ENCODE measurements at places on chromosomes 2 and 18.

GRCh38 chr2:102792568-102793208, 30.9 kb downstream of the TMEM182 start:
- DNase-seq: no peak

GRCh38 chr2:10132043-10132575, 9.6 kb downstream of the RRM2 start:
- DNase-seq: no peak

DNA sequence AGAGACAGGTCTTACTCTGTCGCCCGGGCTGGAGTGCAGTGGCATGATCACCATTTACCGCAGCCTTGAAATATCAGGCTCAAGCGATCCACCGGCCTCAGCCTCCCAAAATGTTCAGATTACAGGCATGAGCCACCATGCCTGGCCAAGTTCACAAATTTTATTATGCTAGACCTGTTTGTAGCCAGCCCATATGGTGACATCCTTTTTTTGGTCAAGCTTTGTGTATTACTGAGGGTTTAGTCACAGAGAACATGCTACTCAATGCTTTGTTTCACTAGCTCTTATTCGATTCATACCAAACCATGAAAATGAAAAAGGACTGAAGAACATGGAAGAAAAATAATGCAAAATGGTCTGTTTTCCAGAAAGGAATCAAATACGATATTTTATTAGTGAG, 41.4 kb downstream of the DGKD start:
- no peak for DNase-seq

- no peak for DNase-seq
Observed at GRCh38 chr2:140491876-140492275, 1638.9 kb downstream of the LRP1B start.

- no peak for DNase-seq
Observed at GRCh38 chr2:28902584-28902983, 8.1 kb downstream of the WDR43 start.

- no peak for DNase-seq
Observed at GRCh38 chr2:143611336-143611735, 482.1 kb downstream of the ARHGAP15 start.

- no peak for DNase-seq
Observed at GRCh38 chr2:145777914-145778313, 1258.0 kb upstream of the ZEB2 start.

- DNase-seq: no peak
Observed at GRCh38 chr2:242060212-242060835, 190.8 kb downstream of the RTP5 start.

GRCh38 chr18:65725251-65726050, 25.4 kb upstream of the CDH7 start:
- DNase-seq: no peak

GRCh38 chr2:24915175-24915574, 4.9 kb downstream of the ADCY3 start:
- DNase-seq: no peak

DNA sequence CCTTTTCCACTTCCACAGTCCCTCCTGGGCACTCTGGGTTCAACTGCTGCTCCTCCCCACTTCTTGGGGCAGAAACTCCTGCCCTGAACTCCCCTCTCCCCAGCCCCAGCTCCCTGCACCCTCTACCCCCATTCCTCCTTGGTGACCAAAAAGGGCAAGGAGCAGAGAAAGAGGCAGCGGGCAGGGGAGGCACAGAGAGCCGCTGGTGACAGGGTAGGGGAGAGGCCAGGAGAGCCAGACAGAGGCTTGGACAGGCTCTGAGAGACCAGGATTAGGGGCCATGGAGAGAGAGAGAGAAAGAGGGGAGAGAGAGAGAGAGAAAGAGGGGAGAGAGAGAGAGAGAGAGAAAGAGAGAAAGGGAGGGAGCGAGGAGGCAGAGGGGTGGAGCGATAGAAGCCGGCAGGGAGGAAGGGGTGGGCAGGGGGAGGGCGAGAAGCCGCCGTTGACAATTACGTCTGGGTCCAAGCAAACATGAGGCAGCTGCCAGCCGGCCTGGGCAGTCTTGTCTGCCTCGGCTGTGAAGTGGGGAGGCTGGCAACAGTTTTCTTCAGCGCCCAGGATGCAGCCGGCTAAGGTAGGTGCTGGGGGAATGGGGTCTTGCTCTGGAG, at the start of gene KCNIP3:
KCNIP3 (plus strand) TSS at position 468 of the 608 bp plus-strand sequence; CDS start at position 560, 92 bp downstream.
- DNase-seq: no peak

- DNase-seq: no peak
Observed at GRCh38 chr18:46418663-46419260, 238.3 kb downstream of the LOXHD1 start.

GRCh38 chr2:227671170-227671905, 4.7 kb downstream of the SCYGR5 start:
- DNase-seq: no peak

DNA sequence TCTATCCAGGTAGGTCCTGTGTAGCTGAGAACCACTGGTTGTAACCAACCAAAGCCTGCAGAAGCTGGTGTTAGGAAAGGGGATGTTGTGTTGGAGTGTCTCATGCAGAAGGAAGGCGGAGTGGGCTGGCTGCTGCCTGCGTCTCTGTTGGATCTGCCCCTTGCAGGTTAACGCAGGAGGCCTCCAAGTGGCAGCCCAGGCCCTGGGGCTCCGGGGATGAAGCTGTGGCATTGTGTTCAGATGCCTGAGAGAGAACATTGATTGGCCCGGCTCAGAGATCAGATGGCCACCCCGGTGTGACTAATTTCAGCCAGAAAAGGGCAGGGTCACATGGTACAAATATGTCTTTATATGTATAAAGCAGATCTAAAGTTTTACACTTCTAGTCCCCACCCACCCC, 216.0 kb downstream of the GLI2 start:
- no peak for DNase-seq

- no peak for DNase-seq
Observed at GRCh38 chr2:216583147-216583546, 50.1 kb upstream of the IGFBP2 start.

GRCh38 chr2:46852124-46852523, 63.5 kb downstream of the MCFD2 start:
- no peak for DNase-seq

DNA sequence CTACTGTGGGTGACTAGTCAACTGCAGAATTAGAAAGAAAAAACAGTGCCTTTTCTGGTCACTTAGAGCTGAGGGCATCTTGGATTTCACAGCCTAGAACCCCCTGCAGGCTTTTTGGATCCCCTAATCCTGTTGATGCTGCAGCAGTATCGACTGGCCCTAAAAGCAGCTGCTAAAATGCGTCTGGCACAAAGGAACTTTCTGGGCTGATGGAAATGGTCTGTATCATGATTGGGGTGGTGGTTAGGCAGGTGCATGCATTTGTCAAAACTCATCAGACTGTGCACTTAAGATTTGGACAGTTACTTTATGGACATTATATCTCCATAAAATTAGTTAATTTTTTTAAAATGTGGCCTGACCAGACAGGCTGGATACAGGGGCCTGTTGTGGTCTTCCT, 149.8 kb downstream of the KLHL29 start:
- DNase-seq: no peak

DNA sequence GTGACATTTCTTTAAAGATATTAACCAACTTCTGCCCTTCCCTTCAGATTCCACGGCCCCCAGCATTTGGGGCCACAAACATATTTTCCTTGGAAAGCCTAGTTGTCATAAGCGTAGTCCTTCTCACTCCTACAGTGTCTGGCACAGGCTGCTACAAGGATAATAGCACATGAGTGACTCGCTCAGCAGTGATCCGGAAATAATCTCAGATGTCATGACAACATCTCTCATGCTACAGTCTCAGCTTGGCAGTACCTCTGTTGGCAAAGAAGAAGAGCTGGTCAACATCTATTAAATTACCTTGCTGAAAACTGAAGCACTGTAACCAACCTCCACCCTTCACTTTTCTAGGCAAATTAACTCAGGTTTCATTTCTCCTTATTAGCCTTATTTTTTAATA, 351.7 kb downstream of the RAD51AP2 start:
- DNase-seq: no peak

DNA sequence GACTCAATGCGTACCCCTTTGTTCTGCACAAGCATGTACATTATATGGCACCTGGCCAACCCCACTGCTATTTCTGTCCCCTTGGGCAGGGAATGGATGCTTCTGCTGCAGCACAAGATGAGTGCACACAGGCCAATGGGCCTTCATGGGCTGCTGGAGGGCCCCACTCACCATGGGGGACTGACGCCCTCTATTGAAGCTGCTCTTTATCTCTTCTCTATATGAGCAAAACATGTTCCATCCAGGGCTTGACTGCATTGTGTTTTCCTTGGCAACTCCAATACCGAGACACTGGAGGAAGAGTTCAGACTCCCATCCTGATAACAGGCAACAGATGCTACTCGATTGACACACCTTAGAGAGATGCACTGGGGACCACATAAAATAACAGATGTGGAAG, 251.6 kb upstream of the NCKAP5 start:
- DNase-seq: no peak

DNA sequence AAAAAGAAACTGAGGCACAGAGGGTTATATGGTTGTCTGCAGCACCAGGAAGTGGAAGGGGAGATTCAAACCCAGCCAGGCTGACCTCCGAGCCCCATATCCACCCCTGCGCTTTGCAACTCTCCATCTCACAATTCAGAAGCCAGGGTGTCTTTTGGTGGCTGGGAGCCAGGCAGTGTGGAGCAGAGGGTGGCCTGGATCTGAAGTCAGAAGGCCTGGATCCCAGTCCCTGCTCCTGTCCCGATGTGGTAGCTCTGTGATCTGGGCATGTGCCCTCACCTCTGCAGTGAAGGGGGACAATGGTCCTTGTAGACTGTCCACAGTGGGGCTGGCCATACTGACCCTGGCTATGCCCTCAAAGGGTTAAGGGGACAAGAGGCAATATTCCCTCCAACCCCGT, 57.0 kb downstream of the CIB4 start:
- DNase-seq: no peak

- no peak for DNase-seq
Observed at GRCh38 chr18:36547544-36547943, 250.0 kb downstream of the FHOD3 start.

DNA sequence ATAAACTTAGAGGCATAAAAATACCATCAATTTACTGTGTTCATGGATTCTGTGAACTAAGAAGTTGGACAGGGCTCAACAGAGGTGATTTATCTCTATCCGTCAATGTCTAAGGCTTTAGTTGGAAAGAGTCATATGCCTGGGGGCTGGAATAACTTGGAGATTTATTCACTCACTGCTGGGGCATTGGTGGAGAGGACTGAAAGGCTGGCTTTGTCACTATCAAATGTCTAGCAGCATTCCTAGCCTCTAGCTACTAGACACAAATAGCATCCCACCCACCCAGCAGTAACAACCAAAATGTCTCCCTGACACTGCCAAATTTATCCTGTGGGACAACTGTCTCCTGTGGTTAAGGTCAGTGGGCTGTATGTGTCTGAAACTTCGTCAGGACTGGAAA, 71.0 kb downstream of the EVA1A start:
- no peak for DNase-seq

DNA sequence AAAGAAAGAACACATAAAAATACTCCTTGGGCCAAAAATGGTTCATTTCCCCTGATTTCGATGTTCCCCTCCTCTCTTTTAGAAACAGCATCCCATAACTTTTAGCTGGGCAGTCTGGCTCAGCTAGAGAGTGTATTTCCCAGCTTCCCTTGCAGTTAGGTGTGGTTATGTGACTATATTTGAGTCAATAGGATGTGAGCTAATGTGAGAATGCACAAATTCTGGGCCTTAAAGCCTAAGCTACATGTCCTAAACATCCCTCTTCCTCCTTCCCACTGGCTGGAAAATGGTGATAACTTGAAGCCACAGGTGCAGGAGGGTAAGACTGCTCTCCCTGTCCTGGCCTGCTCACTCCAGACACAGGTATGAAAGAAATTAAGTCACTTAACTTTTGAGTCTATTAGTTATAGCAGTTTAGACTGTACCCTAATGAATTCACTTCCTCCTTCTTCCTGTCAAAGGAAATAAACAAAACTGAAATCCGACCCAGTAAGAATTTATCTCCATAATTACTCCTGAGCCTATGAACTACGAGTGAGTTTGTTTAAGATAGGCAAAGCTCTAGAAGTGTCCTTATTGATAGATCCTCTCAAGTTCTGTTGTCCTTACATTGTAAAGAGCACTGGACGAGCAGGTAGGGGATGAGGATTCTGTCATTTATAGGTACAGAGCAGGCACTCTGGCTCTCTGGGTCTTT, 177.6 kb downstream of the MTX2 start:
- DNase-seq: no peak

DNA sequence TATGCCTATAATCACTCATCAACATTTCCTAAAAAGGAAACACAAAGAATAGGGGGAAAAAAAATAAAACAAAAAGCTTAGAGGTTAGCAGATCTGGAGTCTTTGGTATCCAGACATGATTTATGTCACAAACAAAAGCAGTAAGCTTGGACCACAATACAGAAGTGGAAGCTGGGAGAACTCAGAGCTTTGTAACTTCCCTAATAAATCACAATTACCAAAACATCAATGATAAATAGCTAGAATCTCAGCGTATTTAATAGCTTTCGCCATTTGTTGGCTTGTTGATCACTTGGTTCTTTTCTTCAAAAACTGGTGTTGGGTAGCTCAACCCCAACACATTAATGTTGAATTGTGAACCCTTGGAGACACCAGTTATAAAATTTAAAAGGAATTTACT, 392.5 kb downstream of the IRS1 start:
- DNase-seq: no peak

DNA sequence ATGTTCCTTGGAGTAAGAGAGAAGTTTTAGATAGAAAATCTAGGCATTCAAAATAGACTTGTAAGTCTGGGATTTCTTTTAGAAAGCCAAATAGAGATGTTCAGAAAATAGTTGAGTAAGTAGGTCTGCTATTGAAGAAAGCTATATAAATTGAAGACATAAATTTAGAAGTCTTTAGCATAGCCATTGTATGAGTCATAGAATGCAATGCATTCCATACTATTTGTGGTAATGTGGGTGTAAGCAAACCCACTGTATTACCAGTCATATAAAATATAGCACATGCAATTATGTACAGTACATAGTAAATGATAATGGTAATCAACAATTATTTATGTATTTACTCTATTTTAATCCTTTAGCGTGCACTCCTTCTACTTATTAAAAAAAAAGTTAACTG, 14.1 kb downstream of the MC4R start:
- DNase-seq: no peak

- no peak for DNase-seq
Observed at GRCh38 chr2:221975151-221975550, 323.6 kb downstream of the PAX3 start.

- DNase-seq: no peak
Observed at GRCh38 chr2:112483042-112483473, 1.1 kb downstream of the TTL start.

- DNase-seq: no peak
Observed at GRCh38 chr2:127066942-127067341, 40.0 kb downstream of the BIN1 start.
